ENCODE measurements at places on chromosomes 4 and X.
A peak's percentile ranks its signal among the peaks of the same experiment; 100 is the strongest.

DNA sequence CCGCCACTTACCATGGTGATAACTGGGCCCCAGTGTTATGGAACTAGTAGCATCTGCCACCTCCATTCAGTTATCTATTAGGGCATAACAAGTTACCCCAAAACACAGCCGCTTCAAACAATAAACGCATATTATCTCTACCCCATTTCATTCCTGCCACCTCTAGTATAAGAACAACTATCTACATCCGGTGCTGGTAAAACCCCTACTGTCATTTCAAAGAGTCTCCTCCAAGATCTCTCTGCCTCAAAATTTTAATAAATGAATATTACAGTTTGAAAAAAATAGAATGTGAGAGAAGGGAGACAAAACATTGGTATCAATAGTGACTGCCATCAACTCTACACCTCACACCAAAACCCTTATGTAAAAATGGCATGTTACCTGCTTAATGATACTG lies 35.5 kb upstream of the RBPJ start:
- no peak for DNase-seq

DNA sequence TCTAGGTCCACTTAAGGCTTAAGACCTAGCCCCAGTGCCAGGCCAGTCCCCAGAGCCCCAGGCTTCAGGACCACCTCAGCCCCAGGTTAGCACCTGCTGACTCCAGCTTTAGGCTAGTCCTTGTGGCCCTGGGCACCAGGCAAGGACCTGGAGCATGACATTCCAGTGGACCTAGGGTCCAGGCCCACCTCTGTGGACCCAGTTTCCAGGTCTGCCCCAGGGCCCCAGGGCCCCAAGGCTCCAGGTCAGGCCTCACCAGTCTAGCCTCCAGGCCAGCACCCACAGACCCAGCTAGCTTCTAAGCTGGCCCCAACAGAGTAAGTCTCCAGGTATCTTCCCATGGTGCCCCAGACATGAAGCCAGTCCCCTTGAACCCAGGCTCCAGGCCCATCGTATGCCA lies 97.5 kb downstream of the QRFPR start:
- DNase-seq: no peak

- DNase-seq: no peak
Measured at GRCh38 chr4:114040319-114041116, 61.1 kb upstream of the ARSJ start.

GRCh38 chr4:76690011-76690905 lies 207.7 kb downstream of the SOWAHB start:
- no peak for DNase-seq

- DNase-seq: no peak
Measured at GRCh38 chr4:96642490-96642889, 802.6 kb downstream of the PDHA2 start.

DNA sequence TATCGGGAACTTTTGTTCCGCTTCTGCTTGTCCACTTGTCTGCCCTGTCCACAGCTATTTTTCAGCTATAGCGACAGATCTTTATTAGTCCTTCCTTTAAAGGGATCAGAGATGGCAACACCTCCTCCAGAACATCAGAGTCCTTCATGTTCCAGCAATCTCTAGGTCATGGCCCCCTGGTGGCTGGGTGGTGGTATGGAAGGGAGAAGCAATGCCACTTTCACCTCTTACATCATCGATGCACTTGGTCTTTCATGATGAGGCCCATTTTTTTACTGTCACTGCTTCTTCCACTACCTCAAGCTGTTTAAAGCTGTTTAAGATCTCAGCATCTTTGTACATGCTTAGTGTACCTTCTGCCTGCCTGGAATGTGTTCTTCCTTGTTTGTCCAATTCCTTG lies 106.7 kb downstream of the ARHGAP6 start:
- peak; percentile 35 for DNase-seq

GRCh38 chrX:119251386-119251785 lies 15.3 kb downstream of the PGRMC1 start:
- no peak for DNase-seq

- no peak for DNase-seq
Measured at GRCh38 chr4:7516096-7516772, 81.5 kb upstream of the PSAPL1 start.
